NCI-H460 (cell line): ENCODE measurements at places on chromosomes 11 and 22.

- peak; percentile 21 for DNase-seq
Observed at GRCh38 chr11:19905280-19905853, 192.7 kb downstream of the NAV2 start.

GRCh38 chr11:134503100-134503499 lies 91.1 kb upstream of the B3GAT1 start:
- DNase-seq = no peak

- no peak for DNase-seq
Observed at GRCh38 chr22:49018601-49019000, 809.1 kb downstream of the BRD1 start.

DNA sequence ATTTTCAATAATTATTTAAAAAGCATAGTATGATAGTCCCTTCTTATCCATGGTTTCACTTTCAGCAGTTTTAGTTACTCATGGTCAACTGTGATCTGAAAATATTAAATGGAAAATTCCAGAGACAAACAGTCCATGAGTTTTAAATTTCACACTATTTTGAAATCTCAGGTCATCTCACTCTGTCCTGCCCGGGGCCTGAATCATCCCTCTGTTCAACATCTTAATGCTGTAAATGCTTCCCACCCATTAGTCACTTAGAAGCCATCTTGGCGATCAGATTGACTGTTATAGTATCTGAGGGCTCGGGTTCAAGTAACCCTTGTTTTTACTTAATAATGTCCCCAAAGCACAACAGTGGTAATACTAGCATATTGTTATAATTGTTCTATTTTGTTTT lies 1509.3 kb downstream of the FAM181B start:
- DNase-seq = no peak

DNA sequence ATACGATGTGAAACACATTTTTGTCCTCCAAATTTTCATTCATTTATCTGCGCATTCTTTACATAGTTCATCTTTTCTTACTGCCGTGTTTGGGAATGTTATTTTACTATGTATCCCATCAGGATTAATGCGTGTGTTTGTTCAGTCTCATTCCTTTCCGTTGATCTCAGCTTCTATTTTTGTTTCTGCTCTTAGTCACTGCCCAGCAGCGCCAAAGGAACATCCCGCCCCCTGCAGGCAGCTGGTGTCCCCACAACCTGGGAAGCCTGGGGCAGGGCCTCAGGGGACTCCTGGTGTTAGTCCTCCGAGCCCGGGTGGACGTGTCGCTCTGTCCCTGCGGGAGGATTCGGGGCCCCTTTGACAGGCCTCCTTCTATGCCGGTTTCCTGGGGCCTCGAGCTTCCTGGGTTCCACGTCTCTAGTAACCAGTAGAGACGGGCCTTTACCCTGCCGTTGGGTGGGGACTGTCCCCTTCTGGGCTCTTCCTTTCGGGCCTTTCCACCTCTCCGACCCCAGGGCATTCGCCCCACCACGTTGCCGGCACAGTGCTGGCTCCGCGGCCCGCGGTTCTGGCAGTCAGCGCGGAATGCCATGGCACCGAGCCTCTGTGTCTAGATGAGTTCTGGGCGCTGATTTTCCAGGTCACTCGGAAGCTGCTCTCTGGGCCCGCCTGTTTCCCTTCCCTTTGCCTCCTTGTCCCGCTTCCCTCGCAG lies 39.8 kb downstream of the WEE1 start:
- peak; percentile 92 for DNase-seq

- DNase-seq = no peak
Observed at GRCh38 chr11:2728663-2729332, 29.0 kb upstream of the KCNQ1OT1 start.

- DNase-seq = peak; percentile 98
Observed at GRCh38 chr11:28701760-28702449, 593.7 kb downstream of the METTL15 start.

GRCh38 chr11:96134602-96135001 lies 208.4 kb downstream of the MAML2 start:
- no peak for DNase-seq

- DNase-seq = no peak
Observed at GRCh38 chr22:44827666-44828190, 75.4 kb downstream of the ARHGAP8 start.

DNA sequence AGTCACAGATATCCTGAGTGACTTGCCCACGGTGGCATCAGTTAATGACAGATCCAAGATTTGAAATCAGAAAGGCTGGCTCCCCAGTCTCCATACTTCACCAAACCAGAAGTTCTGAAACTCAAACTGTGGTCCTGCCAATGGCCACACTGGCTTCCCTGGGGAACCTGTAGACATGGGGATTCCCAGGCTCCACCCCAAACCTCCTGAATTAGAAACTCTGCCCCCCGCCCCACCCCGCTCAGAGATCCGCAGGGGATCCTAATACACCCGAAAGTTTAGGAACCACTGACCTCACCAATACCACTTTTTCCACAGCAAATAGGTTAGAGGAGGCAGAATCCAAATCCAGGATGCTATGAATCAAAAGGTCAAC lies 15.3 kb downstream of the RTN4RL2 start:
- no peak for DNase-seq

GRCh38 chr11:9385327-9385899 lies 961 bp downstream of the IPO7 start:
- peak; percentile 16 for DNase-seq

- DNase-seq = no peak
Observed at GRCh38 chr11:10298342-10298741, 4.3 kb upstream of the SBF2 start.

DNA sequence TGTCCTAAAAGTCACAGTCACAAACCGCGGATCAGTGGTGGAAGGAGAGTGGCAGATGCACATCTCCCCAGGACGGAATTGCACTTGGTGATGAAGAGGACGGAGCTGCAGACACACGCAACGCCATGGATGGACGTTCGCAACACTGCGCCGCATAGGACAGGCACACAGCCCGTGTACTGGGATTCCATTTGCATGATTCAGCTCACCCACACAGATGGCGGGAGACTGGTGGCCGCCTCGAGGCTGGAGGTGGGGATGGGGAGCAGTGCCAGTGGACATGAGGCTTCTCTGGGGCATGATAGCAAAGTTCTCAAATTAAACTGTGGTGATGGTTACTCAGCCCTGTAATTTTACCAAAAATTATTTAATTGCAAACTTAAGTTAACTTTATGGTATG lies 37.4 kb downstream of the DUSP8 start:
- DNase-seq = no peak

DNA sequence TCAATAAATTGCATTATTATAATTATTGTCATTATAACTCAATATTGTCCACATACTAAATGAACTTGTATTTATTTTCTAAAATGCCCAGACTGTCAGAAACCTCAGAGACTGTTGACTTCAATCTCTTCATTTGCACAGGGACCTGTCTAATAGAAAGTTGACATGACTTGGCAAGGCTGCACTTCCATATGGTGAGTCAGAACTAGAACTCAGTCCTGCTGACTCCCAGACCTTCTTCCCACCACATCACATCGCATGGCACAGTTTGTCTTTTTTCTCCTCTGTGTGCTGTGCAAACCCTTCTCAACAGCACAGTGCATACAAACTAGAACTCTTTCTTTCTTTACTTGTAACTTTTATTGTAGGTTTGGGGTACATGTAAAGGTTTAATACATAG lies 215.1 kb upstream of the BLID start:
- no peak for DNase-seq

DNA sequence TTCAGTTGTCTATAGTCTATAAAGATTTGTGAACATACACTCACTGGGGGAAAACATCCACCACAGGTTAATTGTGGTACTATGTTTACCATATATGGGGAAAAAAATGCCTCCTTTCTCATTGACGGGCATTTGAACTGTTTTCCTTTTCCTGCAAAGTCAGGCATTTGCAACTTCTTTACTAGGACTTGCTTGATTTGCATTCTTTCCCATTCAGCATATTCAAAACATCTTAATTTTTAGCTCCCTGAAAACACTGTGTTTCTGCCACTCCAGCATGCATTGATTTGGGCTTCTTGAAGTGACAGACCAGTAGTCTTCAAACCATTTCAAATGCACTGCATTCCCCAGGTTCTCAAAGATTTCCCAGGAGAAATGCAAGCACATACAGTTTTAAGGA lies 67.6 kb downstream of the INSC start:
- DNase-seq = no peak

GRCh38 chr22:36386900-36387708 lies 663 bp downstream of the MYH9 start:
- DNase-seq = no peak

DNA sequence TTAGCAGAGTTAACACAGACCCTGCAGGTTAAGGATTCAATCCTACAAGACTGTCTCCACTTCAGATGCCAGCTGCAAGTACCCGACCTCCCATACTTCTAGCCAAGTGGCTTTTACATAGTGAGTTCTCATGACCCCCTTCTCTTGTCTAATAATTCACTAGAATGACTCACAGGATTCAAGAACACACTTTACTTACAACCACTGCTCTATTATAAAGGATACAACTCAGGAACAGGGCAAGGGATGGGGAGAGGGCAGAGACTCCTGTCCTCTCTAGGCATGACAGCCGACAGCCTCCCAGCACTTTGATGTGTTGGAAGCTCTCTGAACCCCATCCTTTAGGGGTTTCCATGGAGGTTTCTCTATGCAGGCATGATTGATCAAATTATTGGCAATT lies 60.0 kb downstream of the MYO18B start:
- DNase-seq = no peak

- DNase-seq = no peak
Observed at GRCh38 chr22:43996170-43996980, 27.7 kb upstream of the PARVB start.

DNA sequence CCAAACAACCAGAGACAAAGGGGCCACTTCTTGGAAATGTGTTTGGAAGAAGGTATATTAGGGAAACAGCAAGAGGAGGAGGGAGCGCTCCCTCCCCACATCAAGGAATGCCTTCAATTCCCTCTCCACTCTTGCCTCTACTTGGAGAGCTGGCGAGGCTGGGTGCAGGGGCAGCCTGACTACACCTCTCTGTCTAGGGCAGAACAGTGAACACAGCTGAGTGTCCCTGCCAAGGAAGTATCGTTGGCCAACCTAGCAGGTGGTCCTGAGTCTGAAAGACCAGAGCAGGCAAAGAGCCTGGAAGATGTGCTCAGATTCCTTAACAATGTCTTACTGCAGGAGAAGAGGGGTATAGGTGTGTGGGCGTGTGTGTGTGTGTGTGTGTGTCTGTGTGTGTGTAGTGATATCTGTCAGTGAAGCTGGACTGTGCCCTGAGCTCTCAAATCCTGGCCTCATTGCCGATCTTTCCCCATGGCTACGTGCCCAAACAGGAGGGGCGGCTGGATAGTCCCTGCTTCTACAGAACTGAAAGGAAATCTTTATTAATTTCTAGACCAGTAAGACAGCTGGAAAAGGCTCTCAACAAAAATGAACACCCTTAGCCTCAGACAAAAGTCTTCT lies 46.8 kb downstream of the PAMR1 start:
- DNase-seq = no peak

DNA sequence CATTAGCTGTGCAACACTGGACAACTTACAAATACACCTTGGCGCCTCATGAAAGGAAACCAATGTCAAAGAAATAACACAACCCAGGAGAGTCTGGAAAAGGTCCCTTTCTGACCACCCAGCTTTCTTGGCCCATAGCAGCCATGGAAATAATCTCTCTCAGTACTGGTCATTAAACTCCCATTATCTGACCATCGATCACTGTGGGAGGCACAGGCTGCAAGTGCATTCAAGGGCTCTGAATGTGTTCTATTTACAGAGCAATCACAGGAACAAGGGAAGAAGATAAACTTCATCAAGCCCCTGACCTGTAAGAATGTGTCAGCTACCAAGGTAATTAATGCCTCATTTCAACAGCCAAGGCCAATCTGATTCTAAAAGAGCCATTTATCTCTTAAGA lies 40.1 kb downstream of the CTSC start:
- DNase-seq = no peak

DNA sequence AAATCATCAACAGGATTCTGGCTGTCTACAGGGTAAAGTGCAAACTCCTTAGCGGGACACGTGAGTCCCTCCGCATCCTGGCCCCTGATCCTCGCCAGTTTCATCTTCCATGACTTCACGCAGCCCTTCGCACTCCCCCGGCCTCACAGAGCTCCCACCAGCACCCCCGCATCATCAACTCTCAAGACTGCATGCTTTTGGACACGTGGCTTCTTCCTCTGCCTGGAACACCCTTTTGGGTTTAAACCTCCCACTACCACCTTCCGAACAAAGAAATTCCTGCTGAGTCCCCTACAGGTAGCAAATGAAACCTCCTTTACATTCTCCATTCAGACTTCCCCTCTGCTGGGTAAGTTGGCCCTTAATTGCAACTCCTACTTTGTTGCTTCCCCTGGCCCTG lies 12.6 kb upstream of the EIF3M start:
- no peak for DNase-seq

GRCh38 chr22:18075101-18075719 lies 2.6 kb upstream of the PEX26 start:
- no peak for DNase-seq

DNA sequence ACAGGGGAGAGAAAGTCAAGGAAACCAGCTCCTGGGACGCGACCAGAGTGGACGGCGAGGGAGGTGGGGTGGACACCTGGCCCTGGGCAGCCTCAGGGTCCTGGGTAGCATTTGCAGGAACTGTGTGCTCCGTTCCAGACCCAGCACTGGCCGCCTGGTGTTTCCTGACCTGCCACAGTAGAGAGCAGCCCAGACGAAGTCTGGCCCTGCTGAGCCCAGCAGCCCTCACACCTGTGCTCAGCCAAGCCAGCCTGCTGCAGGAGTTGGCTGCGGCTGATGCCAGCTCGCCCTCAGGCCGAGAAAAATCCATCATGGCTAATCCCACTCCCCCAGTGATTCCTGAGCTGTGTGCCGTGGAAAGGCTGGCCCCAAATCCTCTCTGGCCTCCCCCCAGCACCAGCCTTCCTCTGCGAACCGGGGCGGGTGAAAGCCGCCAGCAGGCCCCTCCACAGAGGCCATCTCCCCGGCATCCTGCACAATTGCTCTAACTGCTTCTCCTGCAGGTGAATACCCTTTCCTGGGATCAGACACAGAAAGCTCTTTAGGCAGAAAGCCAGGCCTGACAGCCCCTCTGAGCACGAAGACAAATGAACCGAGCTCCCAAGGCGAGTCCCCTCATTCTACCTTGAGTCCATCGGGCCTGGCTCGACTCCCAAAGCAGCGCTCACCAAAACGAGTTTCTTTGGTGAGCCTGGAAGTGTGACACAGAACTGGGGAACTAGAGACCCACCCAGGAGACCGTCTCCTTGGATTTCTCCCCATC lies 88.6 kb downstream of the RTL6 start:
- no peak for DNase-seq

DNA sequence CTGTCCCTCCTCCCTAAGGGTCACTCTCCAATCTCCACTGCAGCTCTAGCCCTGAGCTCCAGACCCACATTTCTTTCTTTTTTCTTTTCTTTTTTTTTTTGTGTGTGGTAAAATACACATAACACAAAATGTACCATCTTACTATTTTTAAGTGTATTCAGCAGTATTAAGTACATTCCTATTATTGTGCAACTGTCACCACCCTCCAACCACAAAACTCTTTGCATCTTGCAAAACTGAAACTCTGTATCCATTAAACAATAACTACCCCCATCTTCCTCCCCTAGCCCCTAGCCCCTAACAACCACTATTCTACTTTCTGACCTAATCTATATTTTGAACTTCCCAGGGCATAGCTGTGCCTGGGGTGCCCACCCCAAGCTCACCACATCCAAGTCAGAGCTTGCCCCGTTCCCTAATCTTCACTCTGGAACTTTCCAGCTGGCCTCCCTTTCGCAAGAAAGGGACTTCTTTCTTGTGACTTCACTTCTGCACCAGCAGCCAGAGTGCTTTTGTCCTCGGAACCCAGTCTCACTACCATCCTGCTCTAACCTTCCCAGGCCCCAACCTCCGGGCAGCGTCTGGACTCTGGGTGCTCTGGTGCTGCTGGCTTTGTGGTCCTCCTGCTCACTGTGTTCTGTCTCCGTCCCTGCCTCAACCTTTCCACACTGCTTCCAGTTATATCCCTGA lies 30.7 kb downstream of the PARVG start:
- no peak for DNase-seq
